ENCODE measurements at places on chromosomes 4 and X.

- no peak overlapping the region for H3K4me3 ChIP-seq
- H3K36me3 ChIP-seq, result no peaks in the 10 kb centered on the region
- no peak for DNase-seq
- H3K27ac ChIP-seq, result no peak overlapping the region
These were observed 682.3 kb upstream of the GRID2 start for GRCh38 chr4:91621446-91621845.

DNA sequence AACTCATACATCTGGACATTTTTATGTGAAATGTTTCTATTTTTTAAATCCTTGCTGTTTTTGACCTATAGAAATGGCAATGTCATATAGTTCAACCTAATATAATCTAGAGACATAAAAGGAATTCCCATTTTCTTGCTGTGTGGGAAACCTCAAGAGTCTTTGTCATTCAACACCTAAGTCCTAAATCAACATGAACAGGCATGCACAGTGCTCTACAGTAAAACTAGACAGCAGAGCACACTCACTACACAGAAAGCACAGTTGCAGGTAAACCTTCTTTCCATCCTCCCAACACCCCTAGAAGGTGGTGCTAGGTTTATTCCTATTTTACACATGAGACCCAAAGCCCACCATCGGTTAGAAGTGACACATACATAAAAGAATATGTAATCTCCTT lies 79.1 kb upstream of the C1QTNF7 start:
- no peak overlapping the region for H3K27ac ChIP-seq
- H3K36me3 ChIP-seq, result no peaks in the 10 kb centered on the region
- no peaks in the 10 kb centered on the region for H3K27me3 ChIP-seq
- no peak overlapping the region for H3K4me3 ChIP-seq

GRCh38 chrX:50768801-50769200 lies 45.2 kb downstream of the SHROOM4 start:
- no peaks in the 10 kb centered on the region for H3K4me1 ChIP-seq
- no peak overlapping the region for H3K4me3 ChIP-seq
- DNase-seq, result no peak
- no peaks in the 10 kb centered on the region for H3K27me3 ChIP-seq
- no peaks in the 10 kb centered on the region for H3K36me3 ChIP-seq
- H3K27ac ChIP-seq, result no peak overlapping the region

- no peak for DNase-seq
- no peaks in the 10 kb centered on the region for H3K36me3 ChIP-seq
- H3K27me3 ChIP-seq, result peaks cover 6% of the 10 kb centered on the region
- H3K4me1 ChIP-seq, result no peaks in the 10 kb centered on the region
These were observed 114.0 kb upstream of the PJA1 start for GRCh38 chrX:69279234-69279633.

- no peak overlapping the region for H3K4me3 ChIP-seq
- no peak for DNase-seq
- H3K36me3 ChIP-seq, result no peaks in the 10 kb centered on the region
These were observed 134.2 kb downstream of the SHROOM3 start for GRCh38 chr4:76569225-76569624.

DNA sequence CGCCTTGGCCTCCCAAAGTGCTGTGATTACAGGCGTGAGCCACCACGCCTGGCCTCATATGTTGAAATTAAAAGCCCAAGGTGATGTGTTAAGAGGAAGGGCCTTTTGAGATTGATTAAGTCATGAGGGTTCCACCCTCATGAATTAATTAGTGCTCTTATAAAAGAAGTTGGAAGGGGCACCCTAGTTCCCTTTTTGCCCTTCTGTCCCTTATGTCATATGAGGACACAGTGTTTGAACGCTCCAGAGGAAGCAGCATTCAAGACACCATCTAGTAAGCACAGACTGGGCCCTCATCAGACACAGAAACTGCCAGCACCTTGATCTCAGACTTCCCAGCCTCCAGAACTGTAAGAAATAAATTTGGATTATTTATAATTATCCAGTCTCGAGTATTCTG lies 5.1 kb upstream of the APLN start:
- no peaks in the 10 kb centered on the region for H3K36me3 ChIP-seq
- DNase-seq, result no peak

DNA sequence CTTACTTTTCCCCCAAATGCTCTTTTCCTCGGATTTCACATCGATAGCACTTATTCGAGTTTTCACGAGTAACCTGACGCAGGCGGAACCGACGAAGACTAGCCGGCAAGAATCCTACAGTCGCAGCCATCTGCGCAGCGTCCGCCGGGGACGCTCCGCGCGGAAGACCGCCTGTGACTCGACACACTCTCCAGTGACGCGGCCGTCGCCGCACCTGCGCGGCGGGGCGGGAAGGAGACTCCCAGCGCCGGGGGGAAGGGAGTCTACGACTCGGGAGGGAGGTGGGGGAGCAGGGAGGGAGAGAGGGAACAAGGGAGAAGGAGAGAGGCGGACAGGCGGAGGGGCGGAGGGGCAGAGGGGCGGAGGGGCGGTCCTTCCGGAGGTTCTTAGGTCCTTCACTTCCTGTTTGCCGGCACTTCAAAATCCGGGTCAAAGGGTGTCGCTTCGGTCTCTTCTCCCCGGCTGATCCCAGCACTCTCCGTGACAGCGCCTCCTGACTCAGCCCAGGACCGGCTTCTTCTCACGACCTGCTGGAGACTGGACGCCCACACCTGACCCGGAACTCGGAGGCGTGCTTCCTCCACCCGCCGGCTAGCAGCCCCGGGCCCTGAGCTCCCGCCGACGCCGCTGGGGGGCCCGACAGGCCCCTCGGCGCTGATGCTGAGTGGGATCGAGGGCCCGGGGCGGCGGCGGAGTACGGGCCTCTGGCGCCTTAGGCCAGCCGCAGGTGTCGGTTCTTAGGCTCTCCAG lies at the start of gene USP38:
USP38 (plus strand) TSS at position 415 of the 750 bp plus-strand sequence. CDS start 534 bp downstream, outside the sequence.
- peak within 1 kb of the TSS; percentile 97 for H3K27ac ChIP-seq
- H3K4me1 ChIP-seq, result peaks cover 3% of the 10 kb centered on the region
- H3K36me3 ChIP-seq, result no peaks in the 10 kb centered on the region
- H3K4me3 ChIP-seq, result peak within 1 kb of the TSS; percentile 88
- no peaks in the 10 kb centered on the region for H3K27me3 ChIP-seq

GRCh38 chr4:118410138-118410537 lies 57.3 kb upstream of the PRSS12 start:
- H3K36me3 ChIP-seq, result no peaks in the 10 kb centered on the region
- H3K4me3 ChIP-seq, result no peak overlapping the region
- DNase-seq, result peak; percentile 76
- no peaks in the 10 kb centered on the region for H3K27me3 ChIP-seq

GRCh38 chr4:113328514-113328913 lies 279.1 kb downstream of the ANK2 start:
- H3K4me3 ChIP-seq, result no peak overlapping the region
- H3K4me1 ChIP-seq, result no peaks in the 10 kb centered on the region
- no peak overlapping the region for H3K27ac ChIP-seq
- H3K36me3 ChIP-seq, result no peaks in the 10 kb centered on the region
- DNase-seq, result no peak
- no peaks in the 10 kb centered on the region for H3K27me3 ChIP-seq

DNA sequence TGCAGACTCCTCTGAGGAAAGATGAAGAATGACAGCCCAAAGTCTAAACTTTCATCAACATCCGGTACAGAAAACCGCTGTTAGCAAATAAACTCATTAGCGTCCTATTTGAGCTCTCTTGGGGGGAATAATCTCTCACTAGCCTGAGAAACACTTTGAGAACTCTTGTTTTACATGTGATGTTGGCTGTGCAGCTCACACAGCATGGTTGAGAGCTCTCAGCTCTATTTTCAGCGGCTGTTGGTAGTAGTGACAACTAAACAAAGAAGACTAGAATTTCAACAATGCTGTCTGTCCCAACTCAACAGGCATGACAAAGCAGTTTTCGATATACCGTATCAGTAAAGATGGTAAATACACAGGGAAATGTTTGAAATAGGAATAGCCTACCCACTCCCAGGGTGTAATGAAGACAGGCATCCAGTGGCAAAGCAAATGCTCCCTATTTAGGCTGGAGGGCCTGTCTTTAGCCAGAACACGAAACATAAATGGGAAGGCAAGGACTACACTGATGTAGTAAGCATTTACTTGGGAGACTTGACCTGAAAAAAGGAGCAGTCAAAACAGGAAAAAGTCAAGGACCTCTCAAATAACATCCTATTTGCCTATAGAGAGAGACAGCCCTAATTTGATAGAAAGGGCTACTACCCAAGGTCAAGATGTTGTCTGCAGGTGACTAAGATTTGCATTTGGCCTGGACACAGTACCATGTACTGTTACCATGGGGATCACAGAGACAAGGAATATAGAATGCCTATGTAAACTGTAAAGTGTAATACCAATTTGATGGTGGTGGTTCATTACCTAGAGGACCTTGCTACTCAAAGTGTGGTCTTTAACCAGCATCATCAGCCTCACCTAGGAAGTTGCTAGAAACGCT lies 60.4 kb downstream of the PPEF2 start:
- H3K27me3 ChIP-seq, result no peaks in the 10 kb centered on the region
- H3K27ac ChIP-seq, result no peak overlapping the region
- no peak overlapping the region for H3K4me3 ChIP-seq
- DNase-seq, result peak; percentile 38

DNA sequence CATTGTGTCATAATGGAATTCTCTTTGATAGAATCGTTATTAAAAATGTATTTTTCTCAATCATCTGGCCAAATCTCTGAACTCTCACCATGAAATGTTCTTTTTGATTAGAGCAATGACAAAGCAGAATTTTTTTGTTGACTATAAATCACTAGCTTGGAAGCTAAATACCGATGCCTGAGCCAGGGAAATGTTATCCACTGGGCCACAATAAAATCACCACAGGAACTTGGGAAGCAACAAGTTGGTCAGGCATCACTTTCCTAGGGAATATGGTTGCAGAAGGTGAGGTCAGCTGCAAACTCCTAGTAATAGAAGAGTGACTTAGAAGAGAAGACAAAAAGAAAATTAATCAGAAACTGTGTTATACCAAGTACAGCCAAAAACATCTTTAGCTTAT lies 60.6 kb upstream of the CFAP47 start:
- H3K4me3 ChIP-seq, result no peak overlapping the region
- H3K4me1 ChIP-seq, result no peaks in the 10 kb centered on the region
- no peak for DNase-seq
- no peak overlapping the region for H3K27ac ChIP-seq
- no peaks in the 10 kb centered on the region for H3K36me3 ChIP-seq

DNA sequence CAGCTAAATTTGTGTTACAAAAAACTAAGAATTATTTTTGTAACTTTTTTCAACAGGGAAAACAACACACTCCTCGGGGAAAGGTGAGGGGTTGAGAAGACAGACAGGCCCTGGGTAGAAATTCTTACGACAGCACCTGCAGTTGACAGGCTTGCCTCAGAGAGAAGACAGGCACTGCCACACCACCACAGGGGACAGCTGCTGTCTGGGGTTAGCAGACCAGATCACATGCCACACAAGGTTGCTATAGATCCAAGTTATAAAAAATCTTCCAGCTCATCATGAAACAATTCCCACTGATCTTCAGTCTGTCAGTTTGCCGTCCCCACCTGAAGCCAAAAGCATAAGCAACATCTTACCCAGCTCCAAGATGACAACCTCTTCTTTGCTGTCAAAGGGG lies 143.2 kb upstream of the ZCCHC13 start:
- no peak for DNase-seq
- no peaks in the 10 kb centered on the region for H3K36me3 ChIP-seq
- no peak overlapping the region for H3K4me3 ChIP-seq
- H3K27me3 ChIP-seq, result no peaks in the 10 kb centered on the region

- peak overlapping the region; percentile 26 for H3K27ac ChIP-seq
- no peaks in the 10 kb centered on the region for H3K27me3 ChIP-seq
- peak; percentile 40 for DNase-seq
- H3K4me3 ChIP-seq, result peak overlapping the region; percentile 48
These were observed 5.1 kb upstream of the PLCXD1 start for GRCh38 chrX:275967-276580.

DNA sequence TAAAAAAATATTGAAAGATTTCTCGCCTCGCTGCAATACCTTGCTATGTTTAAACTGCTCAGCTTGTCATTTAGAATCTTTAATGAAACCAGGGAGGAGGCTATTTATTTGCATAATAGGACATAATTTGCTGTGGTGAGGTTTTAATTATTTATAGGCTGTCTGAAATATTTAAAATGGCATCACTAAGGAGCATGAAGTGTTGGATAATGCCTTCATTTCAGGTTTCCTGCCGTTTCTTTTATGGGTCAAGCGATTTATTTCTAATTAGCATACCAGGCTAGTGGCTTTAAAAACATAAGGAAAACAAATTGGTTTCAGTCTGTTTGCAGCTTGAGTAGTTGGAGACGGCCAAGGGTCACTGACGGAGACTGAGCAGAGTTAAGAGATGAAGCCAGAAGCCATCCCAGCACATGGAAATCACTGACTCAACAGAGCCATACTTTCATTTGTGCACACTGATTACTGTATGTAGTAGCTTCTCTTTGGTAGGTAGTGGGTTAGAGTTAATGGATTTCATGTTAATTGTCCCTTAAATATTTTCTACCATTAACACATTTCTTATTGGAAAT lies 1962.4 kb upstream of the TENM3 start:
- H3K27ac ChIP-seq, result no peak overlapping the region
- H3K36me3 ChIP-seq, result no peaks in the 10 kb centered on the region
- H3K27me3 ChIP-seq, result no peaks in the 10 kb centered on the region

GRCh38 chr4:53089936-53090729 lies 228.0 kb downstream of the RASL11B start:
- no peaks in the 10 kb centered on the region for H3K36me3 ChIP-seq
- no peak overlapping the region for H3K27ac ChIP-seq
- DNase-seq, result peak; percentile 34
- H3K4me1 ChIP-seq, result peaks cover 3% of the 10 kb centered on the region

- H3K4me1 ChIP-seq, result no peaks in the 10 kb centered on the region
- no peak overlapping the region for H3K4me3 ChIP-seq
- no peaks in the 10 kb centered on the region for H3K36me3 ChIP-seq
These were observed 525.1 kb upstream of the AGA start for GRCh38 chr4:177967328-177967727.

DNA sequence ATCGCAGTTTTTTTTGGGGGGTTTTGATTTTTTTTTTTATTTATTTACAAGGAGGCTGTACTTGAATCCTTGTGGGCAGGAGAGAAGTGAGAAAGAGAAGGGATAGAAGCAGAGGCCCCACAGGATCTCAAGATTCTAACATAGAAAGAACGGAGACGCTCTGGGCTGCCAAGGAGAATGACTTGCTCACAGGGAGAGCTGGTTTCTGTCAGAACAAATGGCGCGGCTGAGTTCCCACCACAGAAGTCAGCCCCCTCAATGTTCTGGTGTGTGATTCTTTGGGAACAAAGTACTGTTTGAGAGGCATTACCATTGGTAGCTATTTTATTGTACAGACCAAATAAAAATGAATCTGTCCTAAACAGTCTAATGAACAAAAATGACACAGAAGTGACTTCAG lies 80.6 kb downstream of the ATXN3L start:
- H3K27ac ChIP-seq, result no peak overlapping the region
- no peaks in the 10 kb centered on the region for H3K4me1 ChIP-seq
- no peaks in the 10 kb centered on the region for H3K27me3 ChIP-seq
- no peak for DNase-seq
- no peaks in the 10 kb centered on the region for H3K36me3 ChIP-seq
- no peak overlapping the region for H3K4me3 ChIP-seq

DNA sequence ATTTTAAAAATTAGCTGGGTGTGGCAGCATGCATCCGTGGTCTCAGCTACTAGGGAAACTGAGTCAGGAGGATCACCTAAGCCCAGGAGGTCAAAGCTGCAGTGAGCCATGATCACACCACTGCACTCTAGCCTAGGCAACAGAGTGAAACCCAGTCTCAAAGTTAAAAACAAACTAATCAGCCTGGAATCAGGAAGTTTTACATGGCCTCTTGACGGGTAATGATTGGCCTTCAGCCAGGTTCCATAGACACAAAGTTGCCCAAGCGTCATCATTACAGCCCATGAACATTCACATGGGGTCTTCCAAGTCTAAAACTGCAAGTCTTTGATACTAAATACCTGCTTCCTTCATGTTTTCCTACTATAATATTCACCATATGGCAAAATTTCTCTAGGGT lies 10.0 kb upstream of the RGN start:
- H3K4me3 ChIP-seq, result no peak overlapping the region
- H3K27me3 ChIP-seq, result no peaks in the 10 kb centered on the region
- H3K36me3 ChIP-seq, result no peaks in the 10 kb centered on the region
- H3K27ac ChIP-seq, result no peak overlapping the region
- DNase-seq, result no peak
